ENCODE measurements at places on chromosomes 11 and 22. TPM values are rescaled to one million over a fixed set of nuclear protein-coding genes. Genes with fewer than 3 reads are reported as not detected.

- no peak for DNase-seq
These were observed 2.5 kb upstream of the MS4A13 start for GRCh38 chr11:60512651-60513225.

CRYBA4 gene
- 0.67 TPM for total RNA-seq

- DNase-seq: peak; percentile 32
These were observed 74.1 kb downstream of the TRIM29 start for GRCh38 chr11:120063686-120064340.

ANGPTL5 gene
- not detected for total RNA-seq

SLC6A5 gene
- total RNA-seq: not detected

MRGPRE gene
- not detected for total RNA-seq

GRCh38 chr11:45400591-45400990 lies 114.5 kb upstream of the SYT13 start:
- DNase-seq: no peak

GRCh38 chr22:37156686-37157435 lies 7.1 kb upstream of the IL2RB start:
- DNase-seq: no peak

- DNase-seq: no peak
These were observed 751.2 kb downstream of the JRKL start for GRCh38 chr11:97140885-97141494.

DNA sequence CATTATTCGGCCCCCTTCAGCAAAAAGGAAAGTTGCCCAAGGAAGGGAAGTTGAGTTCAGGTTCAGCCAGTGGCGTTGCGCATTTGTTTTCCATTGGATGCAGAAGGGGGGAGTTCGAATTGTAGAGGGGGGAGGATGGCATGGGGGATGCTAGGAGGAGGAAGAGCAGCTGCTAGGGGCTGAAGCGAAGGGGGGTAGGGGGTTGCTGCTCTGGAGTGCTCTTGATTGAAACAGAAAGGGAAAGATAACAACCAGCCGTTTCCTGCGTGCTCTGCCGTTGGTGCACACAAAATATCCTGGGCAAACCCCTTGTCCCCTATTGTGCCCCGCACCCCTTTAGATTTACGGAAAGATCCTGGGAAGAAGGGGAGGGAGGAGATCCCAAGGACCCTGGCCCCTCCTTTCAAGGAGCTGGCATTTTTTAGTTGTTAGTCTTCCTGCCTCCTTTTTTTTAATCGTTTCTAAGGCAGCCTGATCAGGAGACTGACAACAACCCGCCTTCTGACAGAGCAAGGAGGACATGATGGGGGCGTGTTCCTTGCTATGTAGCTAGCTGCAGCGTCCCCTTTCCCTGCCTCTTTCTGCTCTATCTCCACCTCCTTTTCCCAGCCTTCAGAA lies 2.1 kb downstream of the KMT2A start:
- DNase-seq: no peak

DNA sequence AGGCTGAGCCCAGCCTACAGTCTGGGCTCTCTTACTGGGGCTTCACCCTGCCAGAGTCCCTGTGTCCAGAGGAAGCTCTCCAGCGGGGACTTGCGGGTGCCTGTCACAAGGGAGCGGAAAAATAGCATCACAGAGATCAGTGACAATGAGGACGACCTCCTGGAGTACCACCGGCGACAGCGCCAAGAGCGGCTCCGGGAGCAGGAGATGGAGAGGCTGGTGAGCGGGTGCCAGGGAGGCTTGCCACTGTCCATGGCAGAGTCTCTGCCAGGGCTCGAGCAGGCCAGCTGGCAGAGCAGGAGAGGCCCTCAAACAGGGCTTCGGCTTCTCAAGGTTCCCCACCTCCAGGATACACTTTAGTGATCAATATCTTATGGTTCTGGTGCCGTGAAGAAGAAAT lies 21.0 kb downstream of the PHLDB1 start:
- DNase-seq: no peak

- DNase-seq: no peak
These were observed 828.6 kb downstream of the TBC1D22A start for GRCh38 chr22:47591016-47591415.

- DNase-seq: no peak
These were observed 11.3 kb upstream of the C11orf96 start for GRCh38 chr11:43930868-43931716.

DNA sequence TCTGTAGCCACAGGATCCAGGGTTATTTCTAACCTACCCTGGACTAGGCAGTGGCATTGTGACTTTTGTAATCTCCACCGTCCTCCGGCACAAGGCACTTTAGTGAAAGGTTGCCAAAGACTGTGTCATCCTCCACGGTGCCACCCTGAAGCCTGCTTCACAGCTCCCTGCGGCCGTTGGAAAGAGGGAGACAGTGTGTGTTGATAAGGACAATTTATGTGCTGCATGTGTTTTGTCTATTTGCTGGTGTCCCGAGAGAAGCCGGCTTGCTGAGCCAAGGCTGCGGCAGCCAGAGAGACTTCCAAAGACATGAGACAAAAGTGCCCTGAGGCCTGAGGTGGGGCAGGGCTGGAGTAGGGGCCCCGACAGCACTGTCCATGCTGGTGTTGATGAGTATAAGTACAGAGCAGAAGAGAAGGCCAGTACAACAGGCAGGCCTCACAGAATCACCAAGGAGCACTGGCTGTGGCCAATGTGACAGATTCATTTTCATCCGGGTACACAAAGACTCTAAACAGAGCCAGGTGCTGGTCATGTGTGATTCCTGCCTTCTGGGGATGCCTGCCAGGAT lies 40.9 kb downstream of the GALNT18 start:
- DNase-seq: no peak

- no peak for DNase-seq
These were observed 9.0 kb downstream of the NEAT1 start for GRCh38 chr11:65431451-65432099.

ATXN10 gene
- 210 TPM for total RNA-seq

FJX1 gene
- total RNA-seq: 14.2 TPM

GRCh38 chr11:6323291-6323905 lies 3.1 kb upstream of the CAVIN3 start:
- no peak for DNase-seq

- no peak for DNase-seq
These were observed 145.9 kb downstream of the MAML2 start for GRCh38 chr11:96197103-96197502.

PANX3 gene
- not detected for total RNA-seq

C1QTNF5 gene
- 2.2 TPM for total RNA-seq

GRCh38 chr22:20520093-20520511 lies 12.7 kb downstream of the MED15 start:
- no peak for DNase-seq

DNA sequence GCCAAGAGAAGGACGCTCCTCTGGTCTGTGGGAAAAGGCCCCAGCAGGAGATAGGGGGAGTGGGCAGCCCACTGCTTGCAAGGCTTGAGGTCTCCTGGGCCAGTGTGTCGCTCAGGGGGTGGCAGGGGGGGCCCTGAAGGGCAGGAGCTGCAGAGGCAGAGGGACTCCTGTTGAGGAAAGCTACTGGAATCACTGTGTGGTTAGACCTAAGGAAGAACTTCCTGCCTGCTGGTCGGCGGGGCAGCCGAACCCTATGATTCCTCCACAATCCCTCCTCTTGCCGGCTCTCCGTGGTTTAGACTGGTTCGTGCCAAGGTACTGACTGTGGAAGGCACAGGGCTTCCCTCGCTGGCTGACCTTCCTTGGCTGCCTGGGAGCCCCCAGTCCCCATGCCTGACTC lies 6.2 kb downstream of the GP1BB start:
- no peak for DNase-seq

- no peak for DNase-seq
These were observed 39.0 kb downstream of the DDX10 start for GRCh38 chr11:108703916-108704315.

ABTB2 gene
- total RNA-seq: 10.2 TPM

DNA sequence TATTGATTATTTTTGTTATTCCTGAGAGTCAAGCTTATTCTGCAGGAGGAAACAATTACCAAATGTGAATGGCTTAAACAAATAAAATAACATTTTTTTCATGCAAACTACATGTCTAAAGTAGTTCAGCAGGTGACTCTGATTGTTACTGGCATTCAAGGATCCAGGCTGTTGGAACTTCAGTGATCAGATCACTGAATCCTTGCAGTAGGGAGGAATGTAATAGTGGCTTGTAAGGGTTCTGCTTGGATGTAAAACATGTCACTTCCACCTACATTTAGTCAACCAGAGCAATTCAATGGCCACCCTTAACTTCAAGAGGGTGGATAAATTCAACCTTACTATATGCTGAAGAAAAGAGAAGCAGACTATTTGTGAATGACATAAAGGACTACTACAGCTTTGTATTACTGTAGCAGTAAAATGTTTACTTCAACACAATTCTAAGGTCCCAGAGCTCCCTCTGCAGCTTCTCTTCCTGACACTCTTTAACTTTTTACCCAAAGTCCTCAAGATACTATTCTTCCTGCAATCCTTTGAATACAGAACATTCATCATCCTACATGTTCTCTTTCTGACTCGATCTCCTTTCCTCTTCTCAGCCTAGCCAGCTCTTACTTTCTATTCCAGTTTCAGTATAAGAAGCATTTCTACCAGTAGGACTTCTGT lies 284.0 kb downstream of the LRRC4C start:
- no peak for DNase-seq

- DNase-seq: no peak
These were observed 2.9 kb downstream of the FAM111A start for GRCh38 chr11:59145534-59145933.

- no peak for DNase-seq
These were observed 70.8 kb downstream of the BLID start for GRCh38 chr11:122045181-122045586.

MMP10 gene
- total RNA-seq: not detected

VSIG10L2 gene
- total RNA-seq: not detected

PDXP gene
- total RNA-seq: 35.7 TPM

DNA sequence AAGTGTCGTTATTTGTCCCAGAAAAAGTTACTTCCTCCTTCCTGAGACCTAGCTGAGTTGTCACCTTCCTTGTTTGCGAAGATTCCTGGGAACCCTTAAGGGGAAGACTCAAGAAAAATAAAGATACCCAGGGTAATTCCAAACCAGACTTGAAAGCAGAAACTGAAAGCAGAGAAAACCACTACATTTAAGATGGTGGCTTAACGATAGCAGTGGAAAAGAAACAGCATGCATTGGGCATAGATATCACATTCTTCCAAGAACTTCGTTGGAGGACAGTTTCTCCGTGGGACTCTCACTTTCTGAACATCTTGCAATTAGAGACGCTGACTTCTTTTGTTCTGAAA lies 89.1 kb downstream of the FAM76B start:
- DNase-seq: no peak

Measured in H1 (cell line).